Hepatocyte (in vitro differentiated cells): ENCODE measurements at places on chromosomes 5 and 9.

GRCh38 chr5:153256-153655 lies 38.0 kb upstream of the LRRC14B start:
- DNase-seq = no peak

- DNase-seq = peak; percentile 17
Measured at GRCh38 chr9:78030296-78030552, 1.4 kb downstream of the GNAQ start.

GRCh38 chr5:36644727-36645126 lies 38.3 kb downstream of the SLC1A3 start:
- DNase-seq = no peak

GRCh38 chr9:125296843-125297372 lies 35.3 kb downstream of the GAPVD1 start:
- DNase-seq = peak; percentile 41

GRCh38 chr9:125544484-125544883 lies 162.5 kb downstream of the MAPKAP1 start:
- no peak for DNase-seq

DNA sequence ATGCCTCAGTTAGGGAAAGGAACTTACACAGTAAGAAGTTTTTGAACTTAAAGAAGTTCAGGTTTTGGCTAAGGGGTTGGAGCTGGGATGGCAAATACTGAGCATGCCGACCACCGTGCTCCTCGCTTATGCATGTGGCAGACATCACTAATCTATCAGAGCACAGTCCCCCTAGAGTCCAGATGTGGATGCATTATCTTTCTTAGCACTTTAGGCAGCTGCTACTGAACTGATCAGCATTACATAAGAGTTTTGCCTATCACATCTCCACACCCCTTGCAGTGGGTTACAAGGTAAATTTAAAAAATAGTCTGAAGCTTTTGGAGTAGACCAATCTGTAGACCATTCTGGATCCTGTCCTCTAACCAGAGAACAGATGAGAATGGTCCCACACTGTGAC lies 22.4 kb downstream of the MACIR start:
- DNase-seq = no peak

DNA sequence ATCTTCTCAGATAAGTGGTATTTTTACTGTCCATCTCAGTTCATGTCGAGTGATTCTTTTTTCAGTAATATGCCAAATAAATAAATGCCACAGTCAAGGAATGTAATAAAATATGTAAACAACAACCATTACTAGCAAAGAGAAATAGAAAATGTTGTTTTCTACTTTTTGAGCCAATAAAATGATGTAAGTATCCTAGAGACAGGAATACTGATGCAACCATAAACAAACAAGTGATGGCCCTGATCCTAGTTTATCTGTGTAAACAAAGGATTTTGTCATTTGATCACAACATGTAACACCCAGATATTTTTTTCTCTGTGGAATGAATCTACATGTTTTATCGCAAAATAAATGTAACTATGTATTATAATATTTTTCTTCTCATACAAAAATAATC lies 1852.8 kb downstream of the EFNA5 start:
- no peak for DNase-seq

DNA sequence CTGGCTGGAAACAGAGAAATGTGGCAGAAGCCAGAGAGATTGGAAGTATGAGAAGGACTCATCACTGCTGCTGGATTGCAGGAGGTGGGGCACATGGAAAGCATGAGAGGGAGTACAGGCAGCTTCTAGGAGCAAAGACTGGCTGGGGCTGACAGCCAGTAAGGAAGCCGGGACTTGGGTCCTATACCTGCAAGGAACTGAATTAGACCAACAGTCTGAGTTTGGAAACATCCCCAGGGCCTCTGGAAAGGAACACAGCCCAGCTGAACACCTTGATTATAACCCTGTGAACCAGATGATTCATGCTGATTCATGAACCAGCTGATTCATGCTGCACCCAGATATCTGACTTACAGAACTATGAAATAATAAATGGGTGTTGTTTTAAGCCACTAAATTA lies 93.4 kb downstream of the OSTF1 start:
- DNase-seq = peak; percentile 22

GRCh38 chr5:178162481-178162880 lies 8.8 kb upstream of the NHP2 start:
- no peak for DNase-seq

DNA sequence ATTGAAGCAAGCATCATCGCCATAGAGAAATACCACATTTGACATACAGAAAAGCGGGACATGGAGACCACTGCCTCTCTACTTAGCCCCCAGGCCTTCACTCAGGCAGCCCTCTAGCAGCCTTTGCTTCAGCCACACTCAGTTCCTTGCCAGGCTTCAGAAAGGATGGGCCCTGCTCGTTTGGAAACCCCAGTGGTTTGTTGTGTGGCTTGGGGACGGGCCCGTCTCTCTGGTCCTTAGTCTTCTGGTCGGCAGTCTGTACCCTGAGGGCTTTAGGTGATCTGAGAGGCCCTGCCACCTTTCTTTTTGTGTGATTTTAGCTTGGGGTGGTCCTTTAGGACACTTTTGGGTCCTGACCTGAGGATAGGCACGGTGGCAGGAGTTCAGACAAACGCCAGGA lies 21.1 kb upstream of the ARSI start:
- DNase-seq = no peak

- no peak for DNase-seq
Measured at GRCh38 chr9:86128235-86128822, 29.0 kb upstream of the GOLM1 start.

GRCh38 chr9:37625758-37626147 lies 25.0 kb upstream of the FRMPD1 start:
- DNase-seq = no peak

- no peak for DNase-seq
Measured at GRCh38 chr5:174358276-174358675, 312.8 kb downstream of the NSG2 start.

DNA sequence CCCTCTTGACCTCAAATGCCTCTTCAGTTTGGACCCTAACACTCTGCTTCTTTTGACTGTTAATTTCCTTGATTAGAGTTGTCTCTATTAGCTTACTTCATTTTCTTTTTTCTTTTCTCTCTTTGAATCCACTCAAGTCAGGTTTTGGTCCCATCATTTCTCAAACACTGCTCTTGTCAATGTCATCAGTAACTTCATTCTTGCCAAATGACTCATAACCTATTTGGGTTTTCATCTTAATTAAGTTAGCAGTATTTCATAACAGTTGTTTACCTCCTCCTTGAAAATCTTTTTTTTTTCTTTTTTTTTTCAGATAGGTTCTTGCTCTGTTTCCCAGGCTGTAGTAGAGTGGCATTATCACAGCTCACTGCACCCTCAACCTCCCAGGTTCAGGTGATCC lies 119.6 kb downstream of the PARP8 start:
- no peak for DNase-seq

DNA sequence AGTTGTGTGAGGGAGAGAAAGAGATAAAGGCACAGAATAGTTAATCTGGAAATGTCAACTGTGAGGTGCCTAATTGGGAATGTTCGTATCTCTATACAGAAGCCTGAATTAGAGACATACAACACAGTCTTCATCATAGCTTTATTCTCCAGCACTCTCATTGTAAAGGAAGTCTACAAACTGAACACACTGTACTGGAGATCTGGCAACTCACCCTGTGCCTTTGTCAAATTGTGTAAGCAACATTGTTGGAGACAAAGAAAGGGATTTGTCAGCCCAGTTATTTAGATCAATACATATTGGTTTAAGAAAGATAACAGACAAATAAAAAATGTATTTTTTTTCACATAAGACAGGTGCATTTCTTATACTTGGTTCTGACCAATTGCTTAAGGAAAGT lies 832.9 kb upstream of the DMAC1 start:
- DNase-seq = no peak

DNA sequence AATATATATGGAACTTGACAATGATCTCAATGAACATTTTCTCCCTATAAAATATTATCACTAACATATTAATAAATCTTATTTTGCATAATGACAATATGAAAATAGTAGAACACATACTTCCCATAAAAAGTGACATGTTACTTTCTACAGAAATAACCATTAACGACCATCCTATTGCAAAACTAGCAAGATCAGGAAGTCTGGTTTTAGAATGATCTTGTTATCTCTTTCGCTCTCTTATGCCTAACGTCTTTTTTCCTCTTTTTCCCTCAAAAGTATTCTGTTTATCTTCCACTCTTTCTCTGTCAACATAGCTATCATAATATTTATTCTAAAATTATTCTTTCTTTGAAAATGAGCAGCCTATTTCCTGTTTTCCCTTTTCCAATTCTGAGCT lies 21.6 kb upstream of the C5orf46 start:
- no peak for DNase-seq

- no peak for DNase-seq
Measured at GRCh38 chr5:65066387-65067146, 297.8 kb downstream of the CWC27 start.

GRCh38 chr5:139908749-139909148 lies 113.1 kb downstream of the PSD2 start:
- peak; percentile 45 for DNase-seq

- no peak for DNase-seq
Measured at GRCh38 chr5:81195335-81195929, 37.7 kb upstream of the CKMT2 start.

DNA sequence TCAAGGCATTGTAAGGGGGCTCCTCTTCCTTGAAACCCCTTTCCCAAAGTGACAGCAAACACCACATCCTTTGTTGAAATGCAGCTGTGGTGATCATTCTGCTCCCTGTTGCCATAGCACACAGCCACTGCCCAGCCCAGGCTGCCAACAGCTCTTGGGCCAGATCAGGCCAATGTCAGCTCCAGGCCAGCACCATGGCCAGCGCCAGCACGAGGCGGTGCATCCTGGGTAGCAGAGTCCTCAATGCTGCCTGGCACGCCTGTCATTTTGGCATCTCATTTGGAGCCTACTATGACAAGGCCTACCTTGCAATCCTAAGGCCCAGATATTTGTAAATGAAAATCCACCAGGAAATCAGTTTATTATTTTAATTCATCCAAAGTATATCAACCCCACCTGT lies 390.6 kb downstream of the DNAH5 start:
- peak; percentile 53 for DNase-seq
